ENCODE measurements at places on chromosomes 2 and 18.

DNA sequence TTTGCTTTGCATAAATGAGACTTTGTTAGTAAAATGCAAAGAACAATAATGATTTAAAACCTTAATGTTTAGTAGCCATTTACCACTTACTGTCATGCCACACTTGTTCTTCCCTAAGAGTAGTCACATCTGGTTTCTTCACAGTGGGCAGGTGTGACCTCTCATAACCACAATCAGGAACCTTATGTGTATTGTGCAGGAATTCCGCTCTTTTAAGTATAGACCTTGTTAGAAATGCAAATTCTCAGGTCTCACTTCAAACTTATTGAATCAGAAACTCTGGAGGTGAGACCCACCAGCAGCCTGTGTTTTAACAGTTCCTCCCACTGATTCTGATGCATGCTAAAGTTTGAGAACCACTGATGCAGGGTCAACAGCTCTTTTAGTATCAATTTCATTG is 518.8 kb upstream of the MEX3C start:
- DNase-seq: no peak

GRCh38 chr2:72293620-72294019 is 146.0 kb upstream of the CYP26B1 start:
- no peak for DNase-seq

DNA sequence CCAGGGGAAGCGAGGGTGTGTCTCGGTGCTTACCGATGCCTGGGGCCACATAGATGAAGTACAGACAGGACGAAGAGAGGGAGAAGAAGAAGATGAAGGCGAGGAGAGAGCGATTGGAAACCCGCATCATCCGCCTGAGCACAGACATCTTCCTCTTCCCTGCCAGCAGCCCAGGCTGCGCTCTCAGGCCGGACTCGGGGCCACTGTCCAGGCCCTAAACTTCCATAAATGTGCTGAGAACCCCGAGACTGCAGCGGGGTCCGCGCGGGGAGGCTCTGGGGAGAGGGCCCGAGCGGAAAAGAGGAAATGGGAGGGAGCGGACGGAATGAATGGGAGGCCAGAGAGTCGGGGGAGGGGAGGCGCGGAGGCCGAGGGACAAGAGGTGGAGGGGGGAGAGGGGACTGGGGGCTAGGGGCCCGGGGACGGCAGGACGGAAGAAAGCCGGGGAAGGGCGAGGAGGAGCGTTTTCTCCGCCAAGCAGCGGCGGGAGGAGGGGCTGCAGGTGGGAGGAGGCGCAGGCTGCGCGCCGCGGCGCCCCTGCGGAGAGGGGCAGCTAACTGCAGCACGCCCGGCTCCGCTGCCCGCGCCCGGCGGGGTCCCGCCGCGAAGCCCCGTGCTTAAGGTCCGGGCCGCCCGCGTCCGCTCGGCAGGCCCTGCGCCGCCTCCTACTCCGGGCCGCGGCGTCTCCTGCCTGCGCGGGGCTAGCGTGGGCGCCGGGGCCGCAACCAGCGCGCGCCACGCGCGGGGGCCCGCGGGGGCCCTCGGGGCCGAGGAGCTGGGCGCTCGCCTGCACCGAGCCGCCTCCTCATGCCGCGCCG is at the start of gene B4GALT6:
B4GALT6 (minus strand) TSS at position 303 of the 818 bp plus-strand sequence; CDS start at position 148, 155 bp downstream.
- peak; percentile 22 for DNase-seq

GRCh38 chr2:237165405-237166276 is 80.0 kb downstream of the COPS8 start:
- no peak for DNase-seq

- no peak for DNase-seq
These were observed 80.0 kb downstream of the KLHL29 start for GRCh38 chr2:23464905-23465537.

GRCh38 chr18:10308154-10308553 is 146.3 kb upstream of the APCDD1 start:
- DNase-seq: no peak

DNA sequence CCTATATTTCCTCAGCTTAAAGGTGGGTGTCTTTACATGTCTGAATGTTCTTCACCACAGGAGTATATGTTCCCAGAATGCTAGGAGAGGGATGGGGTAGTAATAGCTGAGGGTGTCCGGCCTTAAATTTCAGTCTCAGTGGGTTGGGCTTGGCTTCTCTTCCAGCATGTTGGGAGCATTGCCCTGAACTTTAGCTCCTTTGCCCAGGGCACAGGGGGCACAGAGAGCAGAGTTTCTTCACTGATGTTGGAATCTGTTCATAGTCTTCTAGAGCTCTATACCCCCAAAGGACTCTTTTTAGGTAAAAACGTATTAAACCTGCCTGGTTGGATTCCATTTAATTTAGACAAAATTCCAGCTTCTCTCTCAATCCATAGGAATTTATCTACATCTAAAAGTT is 154.4 kb upstream of the GCFC2 start:
- DNase-seq: no peak

- no peak for DNase-seq
These were observed 449.7 kb upstream of the CHAC2 start for GRCh38 chr2:53317861-53318260.

DNA sequence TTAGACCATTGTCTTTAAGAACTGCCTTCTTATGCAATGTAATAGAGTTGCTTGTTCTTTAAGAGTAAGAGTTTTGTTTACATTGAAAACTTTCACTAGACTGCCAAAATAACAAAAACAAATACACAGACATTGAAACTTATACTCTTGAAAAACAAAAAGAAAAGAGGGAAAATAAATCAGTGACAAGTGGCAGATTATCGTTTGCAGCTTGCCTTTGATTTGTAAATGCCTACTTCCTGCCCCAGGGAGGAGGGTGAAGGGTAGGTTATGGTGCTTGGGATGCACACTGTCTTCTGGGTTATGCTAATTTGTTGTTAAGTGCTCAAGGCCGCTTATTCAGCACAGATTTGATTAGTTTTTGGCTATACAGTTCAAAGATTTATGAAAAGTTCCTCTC is 198.7 kb downstream of the TGIF1 start:
- no peak for DNase-seq

- DNase-seq: no peak
These were observed 36.9 kb downstream of the HJURP start for GRCh38 chr2:233817361-233817911.

All from D721Med (cell line).